ENCODE measurements at places on chromosomes 1 and 21.

- DNase-seq = no peak
Observed at GRCh38 chr1:2469103-2469940, 6.8 kb upstream of the PLCH2 start.

DNA sequence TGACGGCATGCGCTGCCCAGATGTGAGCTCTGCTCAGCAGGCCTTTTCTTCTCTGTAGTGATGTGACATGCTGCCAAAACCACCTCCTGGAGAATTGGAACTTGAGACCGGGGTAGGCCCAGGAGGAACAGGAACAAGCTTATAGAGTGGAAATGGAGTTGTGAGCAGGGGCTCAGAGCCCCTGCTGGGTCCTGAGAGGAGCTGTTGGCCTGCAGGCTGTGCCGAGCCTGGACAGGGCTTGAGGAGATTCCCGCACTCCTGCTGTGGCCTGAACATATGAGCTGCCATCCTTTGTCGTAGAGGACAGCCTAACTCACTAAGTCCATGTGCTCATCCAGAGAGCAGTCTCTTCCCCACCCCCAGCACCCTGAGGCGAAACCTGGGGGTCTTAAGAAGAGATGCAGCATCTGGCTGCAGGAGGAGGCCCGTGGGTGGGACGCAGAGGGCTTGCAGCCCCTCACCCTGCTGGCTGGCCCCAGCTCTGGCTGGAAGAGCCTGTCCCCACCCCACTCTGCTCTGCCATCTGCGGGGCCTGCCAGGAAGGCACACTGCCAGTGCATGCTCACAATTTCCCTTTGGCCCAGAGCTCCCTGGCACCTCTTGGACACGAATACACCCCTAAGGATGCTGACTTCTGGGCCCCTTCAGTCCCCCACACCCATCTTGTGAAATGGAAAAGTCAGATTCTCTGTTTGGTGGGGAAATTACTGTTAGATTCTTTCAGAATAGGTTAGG lies 42.5 kb downstream of the PTPRF start:
- DNase-seq = no peak

DNA sequence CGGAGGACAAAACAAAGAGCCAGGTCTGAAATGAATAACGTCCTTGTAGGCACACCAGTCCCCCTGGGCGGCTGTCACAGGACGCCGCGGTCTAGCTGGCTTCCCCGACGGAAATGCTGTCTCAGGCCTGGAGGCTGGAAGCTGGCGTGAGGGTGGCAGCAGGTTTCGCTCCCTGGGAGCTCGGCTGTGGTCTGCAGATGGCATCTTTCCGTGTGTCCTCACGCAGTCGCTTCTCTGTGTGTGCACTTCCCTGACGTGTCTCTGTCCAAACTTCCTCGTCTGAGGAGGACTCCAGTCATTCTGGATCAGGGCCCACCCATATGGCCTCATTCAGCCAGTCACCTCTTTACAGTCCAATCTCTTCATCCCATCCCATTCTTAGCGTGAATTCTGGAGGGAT lies 14.2 kb downstream of the TNFRSF14 start:
- no peak for DNase-seq

DNA sequence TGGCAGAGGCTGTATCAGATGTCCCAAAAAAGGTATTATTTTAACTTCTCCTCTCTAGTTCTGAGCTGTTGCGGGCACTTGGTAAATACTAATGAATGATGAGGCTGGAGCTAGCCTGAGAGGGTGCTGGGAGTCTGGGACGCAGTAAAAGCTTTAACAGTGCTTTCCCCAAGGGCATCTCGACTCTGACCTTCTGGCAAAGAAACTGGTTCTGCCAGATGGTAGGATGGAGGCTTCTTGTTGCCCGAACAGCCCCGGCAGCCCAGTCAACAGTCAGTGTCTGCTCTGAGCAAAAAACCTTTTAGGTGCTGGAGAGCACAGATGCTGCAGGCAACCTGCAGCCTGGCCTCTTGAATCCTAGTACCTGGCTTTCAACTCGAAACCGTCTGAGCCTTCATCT lies 2.5 kb upstream of the PNRC2 start:
- DNase-seq = peak; percentile 64

- DNase-seq = no peak
Observed at GRCh38 chr21:17542371-17543011, 29.6 kb downstream of the CXADR start.

DNA sequence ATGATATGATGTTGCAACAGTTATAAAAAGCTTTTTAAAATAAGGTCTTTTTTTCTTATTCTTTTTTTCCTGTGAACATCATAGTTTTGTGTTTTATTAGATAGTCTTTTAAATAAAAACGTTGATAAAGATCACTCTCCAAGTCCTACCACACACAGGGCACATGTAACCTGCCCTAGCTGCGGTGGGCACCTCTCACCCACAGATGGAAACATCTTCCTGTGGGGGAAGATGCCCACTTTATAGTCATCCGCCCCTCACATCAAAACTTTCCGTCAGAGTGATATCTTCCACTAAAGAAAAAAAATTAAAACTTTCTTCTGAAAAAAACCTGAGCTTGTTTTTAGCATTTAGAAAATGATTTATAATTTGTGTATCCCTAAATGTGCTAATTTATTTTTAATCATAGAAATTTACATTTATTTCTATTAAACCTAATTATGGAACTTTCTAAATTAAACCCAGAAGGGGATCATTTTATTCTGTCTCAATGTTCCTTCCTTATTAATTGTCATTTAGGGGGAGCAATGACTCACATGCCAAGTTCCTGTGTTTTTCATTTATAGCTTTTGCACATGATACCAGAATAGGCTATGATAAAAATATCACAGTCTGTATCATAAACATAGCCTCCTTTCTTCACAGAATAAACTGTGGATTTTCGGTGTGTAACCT lies 24.7 kb downstream of the TNFRSF9 start:
- DNase-seq = no peak

- peak; percentile 9 for DNase-seq
Observed at GRCh38 chr1:229848752-229849677, 218.0 kb upstream of the GALNT2 start.

DNA sequence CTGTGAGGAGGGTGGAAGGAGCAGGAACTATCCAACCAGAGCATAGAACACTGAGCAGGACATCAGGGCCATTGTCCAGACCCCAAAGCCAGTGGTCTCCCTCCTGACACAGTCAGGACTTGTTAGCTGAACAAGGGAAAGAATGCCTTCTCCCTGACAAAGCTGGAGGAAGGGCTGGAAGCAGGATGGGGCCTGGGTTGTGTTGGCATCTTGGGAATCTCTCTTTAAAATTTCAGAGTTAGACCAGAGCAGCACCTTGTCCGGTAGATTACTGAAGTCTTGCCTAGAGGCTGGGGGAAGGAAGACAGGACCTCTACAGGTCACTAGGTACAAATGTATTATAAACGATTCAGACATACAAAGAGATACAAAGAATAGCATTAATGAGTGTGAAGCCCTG lies 35.0 kb upstream of the ATP2B4 start:
- no peak for DNase-seq

GRCh38 chr1:161082483-161082882 lies 6.9 kb downstream of the NECTIN4 start:
- peak; percentile 40 for DNase-seq

- DNase-seq = no peak
Observed at GRCh38 chr21:42396799-42397745, 1.2 kb upstream of the TMPRSS3 start.

GRCh38 chr1:105838071-105838470 lies 1218.4 kb upstream of the PRMT6 start:
- DNase-seq = no peak

GRCh38 chr1:248189026-248189425 lies 8.0 kb upstream of the OR2M3 start:
- DNase-seq = no peak

- DNase-seq = no peak
Observed at GRCh38 chr1:90504509-90504908, 212.6 kb downstream of the BARHL2 start.

- no peak for DNase-seq
Observed at GRCh38 chr1:227167276-227168101, 150.8 kb downstream of the CDC42BPA start.

GRCh38 chr1:235953801-235954200 lies 87.1 kb upstream of the LYST start:
- DNase-seq = peak; percentile 79

DNA sequence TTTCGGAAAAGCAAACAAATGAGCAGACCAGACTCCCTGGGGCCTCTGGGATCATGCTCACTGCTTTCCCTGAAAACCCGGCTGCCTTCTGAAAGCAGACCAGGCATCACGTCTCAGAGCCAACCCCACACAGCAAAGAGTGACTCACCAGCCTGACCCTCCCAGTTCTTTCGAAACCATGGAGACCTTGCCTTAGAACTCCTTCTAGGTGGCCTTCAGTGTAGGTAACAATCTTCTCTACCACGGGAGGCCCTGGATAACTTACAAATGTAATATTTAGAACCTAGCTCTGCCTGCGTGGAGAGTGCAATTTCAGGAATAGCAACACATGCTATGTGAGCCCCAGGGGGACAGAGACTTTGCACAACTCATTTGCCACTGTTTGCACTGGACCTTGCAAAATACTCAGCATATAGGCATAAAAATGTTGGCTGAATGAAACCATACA lies 105.2 kb downstream of the SUSD4 start:
- DNase-seq = peak; percentile 77

DNA sequence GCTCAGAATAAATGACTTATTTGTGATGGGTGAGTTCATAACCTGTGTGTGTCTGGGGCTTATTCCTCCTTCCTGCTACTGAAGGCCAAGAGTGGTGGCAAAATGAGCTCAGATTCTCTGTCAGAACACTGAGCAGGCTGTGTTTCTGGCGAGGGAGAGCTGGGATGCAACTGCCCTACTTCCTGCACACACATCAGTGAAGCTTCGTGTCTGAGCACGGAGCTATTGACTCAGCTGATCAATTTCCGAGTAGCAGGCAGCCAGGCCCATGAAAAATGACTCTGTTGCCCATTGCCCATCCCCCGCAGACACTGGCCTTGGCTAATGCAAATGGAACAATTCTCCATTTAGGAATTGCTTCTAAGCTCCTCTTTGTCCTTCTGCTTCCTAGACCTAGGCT lies 27.7 kb downstream of the TNR start:
- DNase-seq = no peak

- no peak for DNase-seq
Observed at GRCh38 chr1:170470121-170470520, 61.8 kb upstream of the GORAB start.

DNA sequence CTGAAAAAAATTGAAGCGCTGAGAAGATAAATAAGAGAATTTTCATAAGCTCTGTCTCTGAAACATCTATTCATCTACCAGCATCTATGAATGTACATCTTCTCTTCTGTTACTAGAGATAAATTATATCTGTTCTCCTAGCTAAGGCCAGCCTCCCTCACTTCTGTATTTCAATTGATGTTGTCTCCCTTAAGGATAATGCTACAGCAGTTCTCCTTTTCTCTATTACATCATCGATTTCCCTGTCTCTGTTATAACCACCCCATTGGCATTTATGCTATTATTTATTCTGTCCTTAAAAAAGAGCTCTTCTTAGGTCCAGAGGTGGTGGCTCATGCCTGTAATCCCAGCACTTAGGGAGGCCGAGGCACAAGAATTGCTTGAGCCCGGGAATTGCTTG lies 42.9 kb upstream of the TMCO2 start:
- no peak for DNase-seq

DNA sequence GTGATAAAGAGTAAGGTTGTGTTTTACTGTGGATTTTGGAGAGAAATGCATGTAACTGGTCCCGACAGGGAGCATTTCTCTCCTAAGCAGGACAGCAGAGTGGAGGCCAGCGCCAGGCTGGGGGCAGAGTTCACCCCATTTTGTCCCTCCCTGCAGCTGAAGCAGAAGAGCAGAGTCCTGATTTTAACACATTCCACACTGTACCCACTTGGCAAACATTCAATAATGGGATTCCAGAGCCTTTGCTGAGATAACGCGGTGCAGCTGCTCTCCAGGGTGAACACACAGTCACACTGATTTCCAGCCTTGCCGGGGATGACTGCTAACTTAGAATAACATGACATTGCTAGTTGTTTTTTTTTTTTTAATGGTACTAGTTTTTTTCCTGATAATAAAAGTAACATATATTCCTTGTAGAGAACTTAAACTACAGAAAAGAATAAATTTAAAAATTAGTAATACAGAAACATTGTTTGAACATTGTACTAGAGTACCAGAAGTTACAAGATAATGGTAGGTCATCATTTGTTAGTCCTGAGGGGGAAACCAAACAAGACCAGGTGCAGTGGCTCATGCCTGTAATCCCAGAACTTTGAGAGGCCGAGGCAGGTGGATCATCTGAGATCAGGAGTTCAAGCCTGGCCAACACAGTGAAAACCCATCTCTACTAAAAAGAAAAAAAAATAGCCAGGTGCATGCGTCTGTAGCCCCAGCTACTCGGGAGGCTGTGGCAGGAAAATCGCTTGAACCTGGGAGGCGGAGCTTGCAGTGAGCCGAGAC lies 77.2 kb downstream of the SCCPDH start:
- DNase-seq = no peak

DNA sequence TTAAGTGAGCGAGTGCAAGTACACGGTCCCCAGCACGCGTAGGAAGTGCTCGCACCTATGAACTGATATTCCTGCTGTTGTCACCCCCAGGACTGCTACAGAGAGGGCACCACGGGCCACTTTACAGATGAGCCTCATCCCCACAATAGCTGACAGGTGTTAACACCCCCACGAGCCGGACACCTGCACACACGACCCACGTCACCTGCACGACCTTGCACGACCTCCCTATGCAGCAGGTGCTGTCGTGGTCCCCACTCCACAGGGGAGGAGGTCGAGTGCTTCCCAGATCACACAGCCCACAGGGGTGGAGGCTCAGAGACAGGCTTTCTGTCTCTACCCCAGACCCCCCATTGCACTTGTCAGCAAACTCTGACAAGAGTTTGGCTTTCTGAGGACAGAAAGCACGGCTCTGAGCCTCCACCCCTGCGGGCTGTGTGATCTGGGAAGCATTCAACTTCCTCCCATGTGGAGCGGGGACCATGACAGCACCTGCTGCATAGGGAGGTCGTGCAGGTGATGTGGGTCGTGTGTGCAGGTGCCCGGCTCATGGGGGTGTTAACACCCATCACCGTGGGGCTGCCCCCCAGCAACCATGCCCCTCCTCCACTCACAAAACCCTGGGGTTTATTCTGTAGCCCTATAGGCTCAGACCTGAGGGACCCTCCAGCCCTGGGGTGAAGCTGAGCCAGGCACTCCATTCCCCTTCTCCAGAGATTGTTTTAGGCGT lies 80.8 kb downstream of the MATN1 start:
- DNase-seq = no peak

DNA sequence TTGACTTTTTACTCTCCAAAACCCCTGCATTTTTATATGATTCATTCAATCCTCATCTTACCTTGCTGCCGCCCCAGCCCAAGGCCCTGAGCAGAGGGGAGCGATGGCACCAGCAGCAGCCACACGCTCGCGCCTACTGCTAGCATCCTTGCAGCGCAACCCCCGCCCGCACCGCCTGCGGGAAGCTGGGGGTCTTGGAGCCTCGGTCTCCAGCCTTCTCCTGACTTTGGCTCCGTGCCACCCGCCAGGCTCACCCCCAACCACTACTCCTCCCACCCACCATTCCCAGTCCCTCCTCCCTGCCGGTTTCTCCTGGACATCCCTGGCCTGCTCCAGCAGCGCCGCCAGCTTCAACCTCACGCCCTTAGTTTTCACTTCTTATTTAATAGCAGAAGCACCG lies 76.6 kb downstream of the RPE65 start:
- no peak for DNase-seq

- no peak for DNase-seq
Observed at GRCh38 chr1:115839679-115840237, 1.2 kb downstream of the NHLH2 start.

Data from mammary epithelial cell (primary cell).